ENCODE measurements at places on chromosomes 7 and 10. TPM values are rescaled to one million over a fixed set of nuclear protein-coding genes. Genes with fewer than 3 reads are reported as not detected.
A peak's percentile ranks its signal among the peaks of the same experiment; 100 is the strongest.

DNA sequence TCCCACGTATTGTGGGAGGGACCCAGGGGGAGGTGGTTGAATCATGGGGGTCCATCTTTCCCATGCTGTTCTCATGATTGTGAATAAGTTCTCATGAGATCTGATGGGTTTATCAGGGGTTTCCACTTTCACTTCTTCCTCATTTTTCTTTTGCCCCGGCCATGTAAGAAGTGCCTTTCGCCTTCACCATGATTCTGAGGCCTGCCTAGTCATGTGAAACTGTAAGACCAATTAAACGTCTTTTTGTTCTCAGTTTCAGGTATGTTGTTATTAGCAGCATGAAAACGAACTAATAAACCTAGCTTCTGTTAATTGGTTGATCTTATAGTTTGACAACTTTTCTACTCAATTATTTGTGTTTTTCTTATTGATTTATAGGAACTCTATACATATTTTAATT lies 206.3 kb downstream of the NXPH1 start:
- H3K27ac ChIP-seq, result no peak overlapping the region
- no peaks in the 10 kb centered on the region for H3K4me1 ChIP-seq
- no peak overlapping the region for H3K4me3 ChIP-seq
- H3K27me3 ChIP-seq, result no peaks in the 10 kb centered on the region
- no peaks in the 10 kb centered on the region for H3K36me3 ChIP-seq

DNA sequence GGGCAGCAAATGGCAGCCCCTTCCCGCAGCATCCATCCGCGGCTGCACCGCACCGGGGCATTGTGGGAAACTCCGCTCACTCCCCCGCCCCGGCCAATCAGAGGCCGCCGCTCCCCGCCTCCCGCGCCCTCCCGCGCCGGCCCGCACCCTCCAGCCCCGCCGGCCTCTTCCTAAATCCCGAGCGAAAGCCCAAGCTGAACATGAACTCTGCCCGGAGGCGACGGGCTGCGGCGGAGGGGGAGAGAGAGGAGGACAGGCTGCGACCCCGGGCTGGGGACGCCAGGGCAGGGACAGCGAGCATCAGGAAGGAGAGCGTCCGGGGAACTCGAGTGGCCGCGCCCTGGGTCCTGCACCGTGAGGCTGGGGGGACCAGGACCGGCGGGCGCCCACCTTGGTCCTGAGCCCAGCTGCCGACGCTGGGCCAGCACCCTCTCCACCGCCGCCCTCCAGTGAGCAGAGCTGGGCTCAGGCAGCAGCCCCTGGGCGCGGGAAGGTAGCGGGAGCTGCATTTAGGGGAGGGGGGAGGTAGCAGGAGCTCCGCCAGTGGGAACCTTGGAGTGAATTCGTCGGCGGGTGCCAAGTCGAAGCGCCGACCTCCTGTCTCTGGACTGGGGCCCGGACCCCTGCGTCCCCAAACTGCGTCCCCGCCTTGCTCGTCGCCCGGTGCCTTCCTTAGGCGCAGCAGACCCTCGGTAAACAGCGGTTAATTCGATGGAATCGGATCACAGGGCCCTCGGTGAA lies at the start of gene DGKI:
Gene DGKI (minus strand): TSS at position 148 of the 741 bp plus-strand sequence.
- no peaks in the 10 kb centered on the region for H3K36me3 ChIP-seq
- no peak within 1 kb of the TSS for H3K27ac ChIP-seq
- peak; percentile 81 for DNase-seq
- peaks cover 46% of the 10 kb centered on the region for H3K27me3 ChIP-seq
- peak within 1 kb of the TSS; percentile 47 for H3K4me3 ChIP-seq

Gene LRRC72
- total RNA-seq, result not detected

Gene GJD4
- not detected for total RNA-seq

DNA sequence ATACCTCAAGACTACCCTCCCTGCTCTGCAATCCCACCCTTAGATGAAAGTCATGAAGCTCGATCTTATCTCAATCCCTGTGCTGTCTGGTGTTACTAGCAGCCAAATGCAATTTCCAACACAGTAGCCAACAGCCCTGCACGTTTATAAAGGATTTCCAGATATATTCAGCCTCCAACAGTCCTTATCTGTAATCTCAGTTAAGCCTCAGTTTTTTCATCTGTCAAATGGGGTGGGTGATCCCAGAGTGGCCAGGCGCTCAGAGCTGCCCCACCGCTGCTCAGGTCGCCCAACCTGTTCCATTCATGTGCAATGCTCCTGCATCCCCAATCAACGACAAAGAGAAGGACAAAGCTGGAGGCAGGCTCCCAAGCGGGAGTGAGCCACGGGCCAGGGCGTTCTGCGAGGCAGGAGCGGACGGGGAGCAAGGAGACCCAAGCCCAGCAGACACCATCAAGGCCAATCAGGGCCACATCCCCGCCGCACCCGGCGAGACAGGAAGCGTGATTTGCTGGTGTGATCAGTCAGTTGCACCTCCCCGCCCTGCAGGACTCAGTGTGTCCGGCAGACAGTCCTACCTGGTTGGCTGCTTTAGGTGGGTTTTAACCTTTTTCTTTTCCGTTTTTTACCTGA lies 19.7 kb downstream of the PDGFA start:
- no peaks in the 10 kb centered on the region for H3K4me1 ChIP-seq
- DNase-seq, result no peak

Gene FAM25A
- total RNA-seq, result not detected

- DNase-seq, result no peak
- H3K27ac ChIP-seq, result no peak overlapping the region
- H3K27me3 ChIP-seq, result no peaks in the 10 kb centered on the region
- no peak overlapping the region for H3K4me3 ChIP-seq
- H3K36me3 ChIP-seq, result no peaks in the 10 kb centered on the region
These were observed 4.0 kb downstream of the EFCAB10 start for GRCh38 chr7:105577251-105577650.

GRCh38 chr7:130938661-130939060 lies 204.7 kb upstream of the KLF14 start:
- no peaks in the 10 kb centered on the region for H3K27me3 ChIP-seq
- no peak for DNase-seq
- no peak overlapping the region for H3K27ac ChIP-seq
- H3K36me3 ChIP-seq, result no peaks in the 10 kb centered on the region

Gene SLC18A3
- total RNA-seq, result not detected

Gene ZNF365
- 0.42 TPM for total RNA-seq

Gene TSPAN33
- total RNA-seq, result 47.1 TPM
